ENCODE measurements at places on chromosomes 1 and 21. TPM values are rescaled to one million over a fixed set of nuclear protein-coding genes. Genes with fewer than 3 reads are reported as not detected.

GRCh38 chr1:160522136-160522535 is 919 bp downstream of the SLAMF6 start:
- H3K27me3 ChIP-seq = no peaks in the 10 kb centered on the region
- no peaks in the 10 kb centered on the region for H3K4me1 ChIP-seq
- no peaks in the 10 kb centered on the region for H3K36me3 ChIP-seq
- H3K27ac ChIP-seq = no peak overlapping the region
- no peak for DNase-seq
- no peak overlapping the region for H3K4me3 ChIP-seq

- H3K4me1 ChIP-seq = no peaks in the 10 kb centered on the region
- no peak for DNase-seq
- no peaks in the 10 kb centered on the region for H3K36me3 ChIP-seq
- H3K4me3 ChIP-seq = no peak overlapping the region
- no peak overlapping the region for H3K27ac ChIP-seq
- no peaks in the 10 kb centered on the region for H3K27me3 ChIP-seq
Measured at GRCh38 chr1:65958561-65959350, 166.1 kb downstream of the PDE4B start.

DNA sequence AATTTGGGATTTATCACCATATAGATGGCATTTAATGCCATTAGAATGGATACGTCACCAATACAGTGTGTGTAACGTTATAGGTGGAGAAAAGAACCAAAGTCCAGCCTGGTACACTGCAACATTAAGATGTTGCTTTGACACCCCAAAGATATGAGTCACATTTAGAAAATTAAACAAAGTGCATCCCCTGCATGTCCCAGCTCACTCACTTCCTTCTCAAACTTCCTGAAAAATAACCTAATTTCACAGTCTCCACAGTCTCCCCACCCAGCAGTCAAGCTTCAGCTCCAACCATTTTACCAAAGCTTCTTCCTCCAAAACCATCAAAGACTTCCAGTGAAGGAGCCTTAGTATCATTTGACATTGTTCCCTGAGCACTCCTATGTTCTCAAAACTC is 111.9 kb downstream of the OMA1 start:
- H3K27ac ChIP-seq = no peak overlapping the region
- H3K27me3 ChIP-seq = no peaks in the 10 kb centered on the region
- H3K4me1 ChIP-seq = no peaks in the 10 kb centered on the region
- DNase-seq = no peak

DNA sequence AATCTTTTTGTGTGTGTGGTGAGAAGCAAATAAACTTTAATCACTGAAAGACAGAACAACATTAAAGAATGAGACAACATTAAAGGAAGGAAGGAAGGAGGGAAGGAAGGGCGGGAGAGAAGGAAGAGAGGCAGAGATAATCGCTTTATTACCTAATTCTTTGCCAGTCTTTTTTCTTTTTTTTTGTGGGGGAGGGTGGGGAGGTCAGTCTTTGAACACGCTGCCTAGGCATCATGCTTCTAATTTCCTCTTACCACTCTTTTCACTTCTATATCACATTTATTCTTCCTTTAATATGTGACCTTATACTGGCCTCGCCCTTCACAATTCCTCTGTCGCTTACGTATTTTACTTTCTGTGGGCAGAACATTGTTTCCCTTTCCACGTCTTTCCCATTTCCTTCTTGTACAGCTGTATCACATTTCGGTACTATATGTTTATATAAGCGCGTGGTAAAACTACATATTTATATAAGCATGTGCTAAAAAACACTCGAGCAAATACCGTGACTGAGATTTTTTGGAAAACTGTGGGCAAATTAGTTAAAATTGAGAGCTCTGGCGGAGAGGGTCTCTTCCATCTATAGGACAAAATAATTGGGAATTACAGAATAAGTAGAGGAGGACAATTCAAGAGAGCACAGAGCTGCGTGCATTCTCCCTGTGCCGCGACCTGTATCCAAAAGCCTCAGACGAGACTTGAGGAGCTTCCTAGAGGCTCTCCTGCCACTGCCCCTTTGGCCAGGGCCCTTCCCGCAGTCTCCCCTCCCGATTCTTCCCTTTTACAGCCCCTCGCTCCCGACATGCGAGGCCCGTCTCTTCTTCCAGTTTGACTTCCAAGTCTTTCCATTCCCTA is 823 bp upstream of the PRKAA2 start:
- H3K27me3 ChIP-seq = no peaks in the 10 kb centered on the region
- peak overlapping the region; percentile 61 for H3K4me3 ChIP-seq
- no peak for DNase-seq
- no peaks in the 10 kb centered on the region for H3K4me1 ChIP-seq
- no peaks in the 10 kb centered on the region for H3K36me3 ChIP-seq
- no peak overlapping the region for H3K27ac ChIP-seq

DNA sequence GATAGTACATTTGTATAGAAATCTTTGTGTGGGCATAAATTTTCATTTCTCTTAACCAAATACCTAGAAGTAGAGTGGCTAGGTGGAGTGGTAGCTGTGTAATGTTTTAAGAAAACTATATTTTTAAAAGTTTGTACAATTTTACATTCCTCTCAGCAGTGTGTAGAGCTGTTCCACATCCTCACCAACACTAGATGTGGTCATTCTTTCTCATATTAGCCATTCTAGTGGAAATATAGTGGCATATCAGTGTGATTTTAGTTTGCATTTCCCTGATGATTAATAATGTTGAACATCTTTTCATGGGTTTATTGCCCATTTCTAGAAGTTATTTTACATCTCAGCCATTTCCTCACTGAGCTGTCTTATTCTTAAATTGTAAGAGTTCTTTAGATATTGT is 65.5 kb downstream of the ITSN1 start:
- no peak overlapping the region for H3K27ac ChIP-seq
- no peaks in the 10 kb centered on the region for H3K36me3 ChIP-seq
- peaks cover 33% of the 10 kb centered on the region for H3K4me1 ChIP-seq
- H3K27me3 ChIP-seq = no peaks in the 10 kb centered on the region
- DNase-seq = no peak
- H3K4me3 ChIP-seq = no peak overlapping the region

DNA sequence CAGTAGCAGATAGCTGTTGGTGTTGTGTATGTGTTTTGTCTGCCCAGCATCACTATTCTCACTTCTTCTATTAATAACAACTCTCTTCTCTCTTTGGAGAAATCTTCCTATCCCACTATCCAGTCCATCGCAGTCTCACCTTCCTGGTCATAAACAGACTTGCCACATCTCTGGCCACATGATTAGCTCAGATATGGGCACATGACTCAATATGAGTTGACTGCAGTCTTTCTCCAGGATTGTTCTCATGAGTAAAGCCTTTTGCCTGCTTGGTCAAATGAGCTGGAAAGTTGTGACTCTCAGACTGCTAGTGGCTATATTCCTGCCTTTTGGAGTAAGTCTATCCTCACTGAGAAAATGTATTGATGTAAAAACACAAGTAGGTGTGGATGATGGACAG is 32.9 kb upstream of the TADA1 start:
- no peaks in the 10 kb centered on the region for H3K27me3 ChIP-seq
- no peak overlapping the region for H3K4me3 ChIP-seq
- DNase-seq = no peak
- H3K4me1 ChIP-seq = no peaks in the 10 kb centered on the region

SLC44A3 gene
- total RNA-seq = 7.6 TPM

DEDD gene
- total RNA-seq = 17.4 TPM

GRCh38 chr1:223811634-223812101 is 34.1 kb downstream of the TP53BP2 start:
- H3K4me1 ChIP-seq = peaks cover 24% of the 10 kb centered on the region
- no peak overlapping the region for H3K27ac ChIP-seq
- no peak overlapping the region for H3K4me3 ChIP-seq
- no peaks in the 10 kb centered on the region for H3K27me3 ChIP-seq
- DNase-seq = no peak

DNA sequence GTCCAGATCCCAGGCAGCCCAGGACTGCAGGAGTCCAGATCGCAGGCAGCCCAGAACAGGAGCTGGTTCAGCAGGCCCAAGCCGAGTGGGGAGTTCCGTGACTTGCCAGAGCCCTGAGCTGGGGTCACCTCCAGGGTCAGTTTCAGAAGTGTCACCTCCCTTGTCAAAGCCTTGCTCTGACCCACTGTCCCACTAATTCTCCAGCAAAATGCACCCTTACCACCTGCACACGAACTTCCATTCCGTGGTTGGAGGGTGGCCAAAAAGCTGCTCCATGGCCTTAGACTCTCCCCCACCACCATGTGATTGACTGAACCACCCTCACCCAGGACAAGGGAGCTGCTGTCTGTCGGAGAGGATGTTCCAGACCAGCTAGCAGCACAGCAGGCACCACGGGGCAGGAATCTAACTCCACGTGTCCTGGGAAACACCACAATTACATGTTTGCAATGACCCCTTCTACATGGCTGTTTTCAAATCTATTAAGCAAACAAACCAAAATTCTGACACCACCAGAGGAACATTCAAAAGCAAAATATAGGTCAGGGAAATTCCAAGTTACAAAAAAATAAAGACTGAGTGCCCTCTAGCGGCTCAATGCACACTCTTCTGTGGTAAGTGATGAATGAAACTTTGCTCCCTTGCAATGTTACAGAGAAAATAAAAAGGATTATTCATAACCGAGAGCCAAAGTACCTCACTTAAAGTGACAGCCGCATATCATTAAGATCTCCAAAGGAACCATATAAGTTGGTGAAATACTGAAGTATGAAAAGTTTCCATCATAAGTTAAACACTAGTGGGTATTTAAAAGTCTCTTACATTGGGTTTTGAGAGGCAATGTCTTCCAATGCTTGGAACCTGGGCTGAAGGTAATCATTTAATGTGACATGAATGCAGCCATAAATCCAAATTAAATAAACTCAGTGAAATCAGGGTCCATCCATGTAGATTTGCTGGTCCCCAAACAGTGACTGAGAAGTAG is 76.3 kb downstream of the NPHP4 start:
- no peaks in the 10 kb centered on the region for H3K27me3 ChIP-seq
- H3K36me3 ChIP-seq = no peaks in the 10 kb centered on the region
- no peaks in the 10 kb centered on the region for H3K4me1 ChIP-seq

DNA sequence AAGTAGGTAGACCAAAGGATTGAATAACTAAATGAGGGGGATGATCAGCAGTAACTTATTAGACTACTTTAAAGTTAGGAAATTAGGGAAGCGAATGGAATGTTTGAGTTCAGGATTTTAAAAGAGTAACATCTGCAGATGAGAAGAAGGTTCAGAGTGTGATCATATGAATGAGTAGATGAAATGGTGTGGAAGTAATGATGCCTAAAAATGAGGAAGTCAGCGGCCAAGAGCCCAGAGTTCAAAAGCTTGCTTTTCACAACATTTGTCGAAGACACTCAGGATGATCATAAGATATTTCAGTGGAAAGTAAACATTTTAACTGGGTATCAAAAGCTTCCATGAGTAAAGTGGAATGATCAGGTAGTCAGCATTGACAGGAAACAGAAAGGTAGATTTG is 299.4 kb downstream of the LRRIQ3 start:
- H3K27ac ChIP-seq = no peak overlapping the region
- no peak overlapping the region for H3K4me3 ChIP-seq
- DNase-seq = no peak

CCDC190 gene
- not detected for total RNA-seq

DNA sequence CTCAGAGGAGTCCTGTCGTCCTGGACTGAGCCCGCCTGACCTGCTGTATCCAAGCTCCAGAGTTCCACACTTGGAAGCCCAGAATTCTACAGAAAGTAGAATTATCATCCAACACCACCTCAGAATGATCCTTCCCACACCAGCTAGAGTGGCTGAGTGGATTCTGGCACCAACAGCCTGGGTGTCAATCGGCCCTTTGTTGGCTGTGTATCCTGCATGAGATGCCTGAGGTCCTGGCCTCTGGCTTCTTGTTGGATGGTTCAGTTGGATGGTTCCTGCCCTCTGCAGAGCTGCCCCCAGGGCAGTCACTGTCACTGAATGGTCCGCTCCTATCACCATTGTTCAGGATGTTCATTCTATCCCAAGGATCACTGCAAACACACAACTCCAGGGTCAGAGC is 49.8 kb downstream of the PGBD5 start:
- DNase-seq = no peak
- no peak overlapping the region for H3K4me3 ChIP-seq
- H3K27ac ChIP-seq = no peak overlapping the region
- no peaks in the 10 kb centered on the region for H3K27me3 ChIP-seq
- H3K4me1 ChIP-seq = no peaks in the 10 kb centered on the region
